Stimulated activated CD8-positive, alpha-beta memory T cell treated with anti-CD3 and anti-CD28 coated beads, Interleukin-4, amount 100 ng/mL, for 4 hours (primary cell): ENCODE measurements at places on chromosomes 5 and 9.

DNA sequence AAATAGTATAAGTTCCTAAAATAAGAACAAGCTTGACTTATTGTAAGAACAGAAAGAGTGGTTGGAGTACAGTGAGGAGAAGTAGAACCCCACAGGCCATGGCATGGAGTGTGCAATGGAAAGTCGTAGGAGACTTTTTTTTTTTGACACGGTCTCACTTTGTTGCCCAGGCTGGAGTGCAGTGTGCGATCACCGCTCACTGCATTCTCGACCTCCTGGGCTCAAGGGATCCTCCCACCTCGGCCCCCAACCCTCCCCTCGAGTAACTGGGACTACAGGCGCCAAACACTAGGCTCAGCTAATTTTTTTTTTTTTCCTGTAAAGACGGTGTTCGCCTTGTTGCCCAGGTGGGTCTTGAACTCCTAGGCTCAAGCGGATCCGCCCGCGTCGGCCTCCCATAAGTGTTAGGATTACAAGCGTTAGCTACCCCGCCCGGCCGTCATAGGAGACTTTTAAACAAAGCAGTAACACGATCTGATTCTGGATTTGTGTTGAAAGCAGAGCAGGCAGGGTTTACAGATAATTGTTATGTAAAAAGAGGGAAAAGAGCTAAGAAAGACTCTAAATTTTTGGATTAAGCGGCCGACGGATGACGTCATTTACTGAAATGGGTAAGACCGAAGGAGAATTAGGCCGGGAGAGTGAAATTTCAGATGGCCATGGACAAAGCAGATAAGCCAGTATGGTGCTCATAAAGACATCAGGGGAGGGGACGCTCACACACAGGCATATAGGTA, 752 bp downstream of the TSTD2 start:
- no peak for DNase-seq

DNA sequence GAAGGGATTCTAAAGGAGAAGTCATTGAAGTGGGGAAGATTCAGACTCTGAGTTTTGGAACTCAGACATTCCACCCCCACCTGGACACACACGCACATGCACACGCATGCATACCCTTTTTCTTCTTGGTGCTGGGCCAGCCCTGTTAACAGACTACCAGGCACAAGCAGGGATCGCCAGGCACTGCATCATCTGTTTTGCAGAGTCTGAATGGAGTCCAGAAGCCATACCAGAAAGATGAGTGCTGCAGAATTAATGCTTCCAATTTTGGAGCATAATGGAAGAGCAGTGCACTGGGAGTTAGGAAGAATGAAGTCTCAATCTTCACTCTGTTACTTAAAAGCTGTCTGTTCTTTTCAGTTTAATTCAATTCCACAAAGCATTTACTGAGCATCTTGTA, 95.5 kb downstream of the PDE8B start:
- no peak for DNase-seq

DNA sequence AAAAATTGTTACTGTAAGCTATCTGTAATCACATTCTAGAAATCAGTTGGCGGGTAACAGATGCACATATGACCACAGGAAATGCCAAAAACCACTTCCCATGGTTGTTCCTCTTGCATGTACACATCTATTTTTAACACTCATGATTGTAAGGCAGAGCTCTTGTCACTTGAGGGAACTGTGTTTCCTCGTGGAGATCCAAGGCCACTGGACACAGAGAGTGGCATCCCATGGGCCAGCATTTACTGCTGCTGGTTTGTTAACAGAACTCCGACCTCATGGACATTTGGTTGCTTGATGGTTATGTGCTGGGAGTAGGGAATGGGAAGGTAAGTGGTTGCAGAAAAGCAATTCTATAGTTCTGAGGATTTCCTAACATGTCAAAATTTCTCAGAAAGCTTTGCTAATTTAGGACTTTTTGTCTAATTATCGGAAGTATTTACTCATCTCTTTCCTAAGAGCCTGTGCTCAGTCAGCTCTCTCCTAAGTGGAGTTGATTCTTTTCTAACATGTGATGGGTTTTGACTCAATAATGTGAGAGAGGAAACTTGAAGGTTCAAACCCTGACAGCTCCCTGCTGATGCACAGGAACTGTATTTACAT, 202.0 kb upstream of the NR3C1 start:
- no peak for DNase-seq

DNA sequence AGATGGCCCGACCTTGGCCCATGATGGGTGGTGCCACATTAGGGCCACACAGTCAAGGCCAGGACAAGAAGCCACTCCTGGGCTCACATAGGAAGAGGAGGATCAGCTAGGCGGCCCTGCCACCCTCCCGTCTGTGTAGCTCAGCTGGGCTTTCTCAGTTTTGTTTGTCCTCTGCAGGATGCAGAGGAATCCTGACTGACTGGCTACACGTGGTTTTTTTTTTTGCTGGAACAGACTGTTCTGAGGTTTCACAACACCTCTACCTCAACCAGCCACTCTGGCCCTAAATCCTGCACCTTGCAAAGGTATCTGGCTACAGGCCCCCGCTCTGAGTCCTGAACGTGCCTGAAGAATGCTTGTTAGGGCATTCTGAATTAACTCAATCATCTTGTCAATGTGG, 88.3 kb upstream of the MSX2 start:
- DNase-seq = no peak

- DNase-seq = no peak
Measured at GRCh38 chr5:43773478-43773844, 170.5 kb downstream of the NNT start.

DNA sequence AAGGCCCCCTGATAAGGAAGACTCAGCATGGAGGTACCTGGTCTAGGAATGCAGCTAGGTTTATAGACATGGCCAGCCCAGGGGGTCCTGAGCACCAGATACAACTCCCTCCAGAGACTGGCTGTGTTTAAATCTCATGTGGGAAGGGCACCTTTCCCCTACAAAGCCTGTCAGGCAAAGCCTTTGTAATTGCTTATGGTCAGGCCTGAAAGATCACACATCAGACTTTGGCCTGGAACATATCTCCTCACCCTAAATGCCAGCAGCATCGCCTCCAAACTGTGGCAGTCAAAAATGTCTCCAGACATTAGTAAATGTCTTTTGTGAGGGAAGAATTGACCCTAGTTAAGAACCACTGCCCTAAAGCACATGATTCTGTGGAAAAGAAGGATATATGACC, 51.6 kb upstream of the MACIR start:
- no peak for DNase-seq

- DNase-seq = no peak
Measured at GRCh38 chr5:172886974-172887501, 53.0 kb downstream of the ERGIC1 start.

GRCh38 chr5:43233946-43234345, 41.9 kb downstream of the NIM1K start:
- DNase-seq = no peak

GRCh38 chr9:103928442-103928841, 165.7 kb upstream of the SMC2 start:
- no peak for DNase-seq

GRCh38 chr9:124768750-124769548, 2.2 kb downstream of the NR6A1 start:
- DNase-seq = no peak

GRCh38 chr9:86253577-86253976, 5.9 kb downstream of the C9orf153 start:
- DNase-seq = no peak

- DNase-seq = no peak
Measured at GRCh38 chr5:171630350-171631065, 155.1 kb upstream of the SMIM23 start.

GRCh38 chr9:35350212-35350611, 139.7 kb upstream of the RUSC2 start:
- DNase-seq = no peak

DNA sequence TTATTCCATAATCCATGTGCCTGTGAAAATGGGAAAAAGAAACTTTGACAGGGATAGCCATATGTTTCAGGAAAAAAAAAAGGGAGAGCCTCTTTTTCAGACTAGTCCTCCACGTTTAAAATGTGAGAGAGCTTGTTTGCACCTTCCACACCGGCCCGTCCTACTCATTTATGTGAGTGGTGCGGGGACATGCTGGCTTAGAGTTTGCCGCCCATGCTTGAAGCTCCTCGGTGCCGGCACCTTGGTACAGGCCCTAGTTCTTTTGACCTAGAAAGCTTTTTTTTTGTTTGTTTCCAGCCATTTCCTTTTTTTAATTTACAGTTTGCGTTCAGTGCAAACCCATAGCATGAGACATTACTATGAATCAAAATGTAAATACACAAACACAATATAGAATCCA, 27.8 kb downstream of the PSAT1 start:
- DNase-seq = no peak

GRCh38 chr9:96026655-96027213, 151.2 kb downstream of the ERCC6L2 start:
- no peak for DNase-seq

- no peak for DNase-seq
Measured at GRCh38 chr5:119439140-119439631, 13.1 kb upstream of the HSD17B4 start.

- DNase-seq = no peak
Measured at GRCh38 chr5:42749020-42749419, 7.6 kb upstream of the CCDC152 start.

DNA sequence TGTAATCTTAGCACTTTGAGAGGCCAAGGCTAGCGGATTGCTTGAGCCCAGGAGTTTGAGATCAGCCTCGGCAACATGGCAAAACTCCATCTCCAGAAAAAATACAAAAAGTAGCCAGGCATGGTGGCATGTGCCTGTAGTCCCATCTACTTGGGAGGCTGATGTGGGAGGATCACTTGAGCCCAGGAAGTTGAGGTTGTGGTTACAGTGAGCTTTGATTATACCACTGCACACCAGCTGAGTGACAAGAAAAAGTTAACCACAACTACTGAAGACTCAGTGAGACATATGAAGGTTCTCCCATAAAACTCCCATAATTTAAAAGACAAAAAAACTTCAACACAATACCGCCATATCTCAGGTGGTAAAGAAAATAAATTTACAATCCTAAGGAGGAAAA, 98.0 kb downstream of the NR6A1 start:
- DNase-seq = no peak

GRCh38 chr5:55306641-55307382, 682 bp downstream of the DHX29 start:
- no peak for DNase-seq

GRCh38 chr9:19782005-19782404, 6.8 kb downstream of the SLC24A2 start:
- no peak for DNase-seq

DNA sequence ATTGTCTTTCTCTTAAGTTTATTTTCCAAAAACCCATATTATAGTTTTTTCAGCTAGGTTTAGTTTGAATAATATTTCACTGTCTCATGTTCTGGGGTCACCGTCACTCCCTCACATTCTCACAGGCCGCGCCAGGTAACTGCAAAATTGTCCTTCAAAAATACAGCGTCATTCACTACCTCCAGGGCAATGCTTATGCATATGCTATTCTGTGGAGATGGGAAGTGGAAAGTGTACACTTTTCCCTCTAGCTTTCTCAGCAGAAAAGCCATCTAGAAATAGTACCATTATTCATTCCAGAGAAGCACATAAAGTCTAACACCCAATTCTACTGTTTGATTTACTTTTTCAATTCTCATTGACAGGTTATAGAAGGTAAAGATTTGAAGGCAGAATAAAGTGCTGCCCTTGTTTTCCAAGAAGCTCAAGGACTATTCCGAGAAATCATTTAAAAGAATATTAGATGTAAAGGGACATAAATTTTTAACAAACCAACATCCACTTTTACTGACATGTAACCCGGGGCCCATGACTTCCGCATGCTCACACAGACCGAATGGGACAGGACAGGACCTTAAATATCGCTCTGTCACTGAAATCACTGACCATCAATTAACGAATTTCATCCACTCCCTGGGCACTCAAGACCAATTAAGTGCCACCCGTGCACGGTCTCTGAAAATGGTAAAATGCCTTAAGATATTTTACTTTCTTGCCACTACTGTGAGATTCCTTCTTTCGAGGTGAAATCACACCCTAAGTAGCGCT, 720 bp downstream of the NUDT12 start:
- DNase-seq = no peak

DNA sequence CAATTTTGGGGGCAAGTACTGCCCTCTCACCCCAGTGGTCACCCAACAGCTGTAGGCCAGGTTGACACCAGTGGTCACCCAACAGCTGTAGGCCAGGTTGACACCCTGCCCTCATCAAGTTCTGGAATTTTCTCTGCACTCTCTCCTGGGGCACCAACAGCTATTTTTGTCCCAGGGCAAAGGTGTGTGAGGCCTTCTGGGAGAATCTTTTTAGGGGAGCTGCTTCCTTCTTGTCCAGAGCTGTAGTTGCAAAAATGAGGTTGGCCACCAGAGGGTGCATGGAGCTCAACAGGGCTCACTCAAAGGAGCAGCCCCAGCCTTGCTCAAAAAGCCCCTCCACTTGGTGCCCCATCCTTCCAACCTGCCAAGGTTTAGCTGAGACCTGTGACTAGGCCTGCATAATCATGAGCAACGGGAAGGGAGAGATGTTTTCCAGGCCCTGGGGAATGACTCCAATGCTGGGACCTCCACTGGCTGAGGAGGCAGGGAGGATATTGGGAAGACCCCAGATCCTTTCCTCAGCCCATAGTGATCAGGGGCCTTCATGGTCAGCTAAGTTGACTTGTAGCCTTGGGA, 10.6 kb upstream of the P4HA2 start:
- DNase-seq = peak; percentile 80

DNA sequence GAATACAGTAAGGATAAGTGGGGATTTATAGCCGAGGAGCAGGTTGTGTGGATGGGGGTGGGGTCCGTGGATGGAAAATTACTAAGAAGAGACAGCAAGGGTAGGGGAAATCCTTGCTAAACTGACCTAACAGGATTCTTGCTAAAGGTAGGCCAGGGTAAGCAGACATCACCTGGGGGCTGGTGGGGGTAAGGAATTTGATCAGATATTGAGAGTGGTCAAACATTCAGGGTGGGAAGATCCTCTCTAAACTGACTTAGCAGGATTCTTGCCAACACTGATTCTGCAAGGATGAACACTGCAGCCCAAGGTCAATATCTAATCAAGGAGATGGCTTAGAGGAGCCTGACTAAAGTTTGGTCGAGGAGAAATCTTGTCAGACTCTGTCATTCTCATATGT, 2.7 kb upstream of the PLGRKT start:
- no peak for DNase-seq

DNA sequence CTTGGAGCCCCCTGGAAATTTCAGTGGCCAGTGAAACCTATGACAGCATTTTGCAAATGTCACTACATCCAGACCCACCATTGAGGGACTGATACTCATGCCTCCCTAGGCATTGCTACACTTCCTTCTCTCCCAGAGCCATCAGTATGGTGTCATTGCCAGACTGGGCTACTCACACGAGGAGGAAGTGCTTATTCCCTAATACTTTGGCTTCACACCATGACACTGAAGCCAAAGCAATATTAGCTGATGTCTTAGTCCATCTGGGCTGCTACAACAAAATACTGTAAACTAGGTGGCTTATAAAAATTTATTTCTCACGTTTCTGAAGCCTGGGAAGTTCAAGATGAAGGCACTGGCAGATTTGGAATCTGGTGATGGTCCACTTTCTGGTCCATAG, 22.6 kb downstream of the TRPM3 start:
- DNase-seq = no peak

DNA sequence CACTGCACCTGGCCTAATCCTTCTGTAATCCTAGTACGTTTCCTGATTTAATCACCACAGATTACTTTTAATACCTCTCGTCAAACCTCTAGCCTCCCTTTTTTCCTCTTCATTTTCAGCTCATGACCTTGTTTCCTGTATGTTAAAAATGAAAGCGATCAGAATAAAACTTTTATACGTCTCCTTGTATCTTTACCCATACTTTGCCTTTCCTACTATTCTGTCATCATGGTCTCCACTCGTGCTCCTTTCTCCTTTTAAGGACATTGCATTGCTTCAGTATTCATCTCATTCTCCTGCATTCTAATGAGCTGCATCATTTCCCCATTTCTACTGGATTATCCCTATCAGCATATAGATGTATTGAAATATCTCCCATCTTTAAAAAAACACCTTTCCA, 8.5 kb downstream of the CDC42SE2 start:
- DNase-seq = no peak
